Left lung (tissue), 14 donors: ENCODE measurements at places on chromosomes 2 and 18. TPM values are rescaled to one million over a fixed set of nuclear protein-coding genes. Genes with fewer than 3 reads are reported as not detected.

The CHST9 gene
- 0.12 TPM for total RNA-seq

DNA sequence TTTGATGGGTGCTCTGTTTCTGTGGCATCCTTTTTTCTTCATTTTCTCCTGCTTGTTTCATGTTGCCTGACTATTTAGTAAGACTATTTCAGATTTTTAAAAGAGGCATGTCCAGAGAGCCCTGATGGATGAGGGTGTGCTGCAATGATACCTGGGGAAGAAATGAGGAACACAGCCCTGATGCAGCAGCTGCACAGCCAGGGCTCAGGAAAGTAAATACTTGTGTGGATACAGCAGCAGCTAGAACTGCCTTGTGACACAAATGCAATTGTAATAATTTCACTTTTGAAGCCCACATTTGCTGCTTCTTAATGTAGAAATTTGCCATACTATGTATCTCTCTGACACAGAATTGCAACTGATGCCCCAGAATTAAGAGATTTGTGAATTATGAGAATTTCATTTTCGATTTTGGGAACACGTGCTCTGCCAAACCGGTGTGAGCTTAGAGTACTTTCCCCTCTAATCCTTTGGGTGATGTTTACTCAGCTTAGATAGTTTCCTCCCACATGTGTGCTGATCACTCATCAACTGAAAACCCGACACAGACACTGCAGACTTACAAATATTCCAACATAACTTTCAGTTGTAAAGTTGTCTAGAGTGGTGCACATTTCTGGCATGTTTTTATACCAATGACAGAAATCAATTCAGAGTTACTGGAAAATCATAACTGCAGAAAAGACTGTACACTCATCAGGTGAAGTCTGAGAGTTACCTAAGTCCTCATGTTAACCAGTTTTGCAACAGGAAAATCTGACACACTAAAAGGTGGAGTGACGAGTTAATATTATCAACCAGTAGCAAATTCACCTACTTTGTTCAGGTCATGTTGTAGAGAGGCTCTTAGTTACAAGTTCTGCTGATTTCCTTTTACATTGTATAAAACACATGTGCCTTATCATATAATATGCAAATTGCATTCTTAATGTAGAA, 383.4 kb downstream of the CBLN2 start:
- no peak for DNase-seq

- DNase-seq, result no peak
Measured at GRCh38 chr2:21358976-21359375, 235.2 kb downstream of the TDRD15 start.

DNA sequence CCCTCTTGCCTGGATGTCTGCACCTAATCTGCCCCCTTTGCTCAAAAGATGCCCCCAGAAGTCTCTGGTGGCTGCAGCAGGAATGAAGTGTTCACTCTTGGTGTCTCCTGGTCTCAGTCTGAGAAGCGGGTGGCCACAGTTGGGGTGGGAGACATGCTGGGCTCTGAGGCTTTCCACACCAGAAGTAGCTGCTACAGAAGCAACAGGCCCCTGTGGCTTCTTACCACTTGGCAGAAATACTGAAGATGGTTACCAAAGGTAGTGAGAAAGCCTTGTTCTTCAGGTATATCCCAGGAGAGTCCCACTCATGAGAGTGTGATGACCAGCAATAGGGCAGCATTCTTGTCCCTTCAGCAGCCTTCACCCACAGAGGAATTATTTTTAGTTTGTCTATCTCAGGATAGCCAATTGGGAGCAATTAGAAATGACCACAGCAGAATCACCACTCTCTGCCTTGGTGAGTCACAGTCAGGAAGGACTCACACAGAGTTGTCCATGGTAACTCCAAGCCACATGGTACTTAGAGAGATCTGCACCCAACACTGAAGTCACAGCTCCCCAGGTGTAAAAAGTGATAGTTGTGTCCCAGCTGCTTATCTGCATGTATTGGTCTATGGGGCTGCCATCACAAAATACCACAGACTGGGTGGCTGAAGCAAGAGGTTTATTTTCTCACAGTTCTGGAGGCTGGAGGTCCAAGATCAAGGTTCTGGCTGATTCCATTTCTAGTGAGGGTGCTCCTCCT, 169.8 kb upstream of the ID2 start:
- DNase-seq, result no peak

The ZC3H6 gene
- 8.7 TPM for total RNA-seq

The MEIS1 gene
- 54.3 TPM for total RNA-seq

The HOXD12 gene
- total RNA-seq, result not detected

- DNase-seq, result no peak
Measured at GRCh38 chr2:115168457-115168856, 726.0 kb downstream of the DPP10 start.

DNA sequence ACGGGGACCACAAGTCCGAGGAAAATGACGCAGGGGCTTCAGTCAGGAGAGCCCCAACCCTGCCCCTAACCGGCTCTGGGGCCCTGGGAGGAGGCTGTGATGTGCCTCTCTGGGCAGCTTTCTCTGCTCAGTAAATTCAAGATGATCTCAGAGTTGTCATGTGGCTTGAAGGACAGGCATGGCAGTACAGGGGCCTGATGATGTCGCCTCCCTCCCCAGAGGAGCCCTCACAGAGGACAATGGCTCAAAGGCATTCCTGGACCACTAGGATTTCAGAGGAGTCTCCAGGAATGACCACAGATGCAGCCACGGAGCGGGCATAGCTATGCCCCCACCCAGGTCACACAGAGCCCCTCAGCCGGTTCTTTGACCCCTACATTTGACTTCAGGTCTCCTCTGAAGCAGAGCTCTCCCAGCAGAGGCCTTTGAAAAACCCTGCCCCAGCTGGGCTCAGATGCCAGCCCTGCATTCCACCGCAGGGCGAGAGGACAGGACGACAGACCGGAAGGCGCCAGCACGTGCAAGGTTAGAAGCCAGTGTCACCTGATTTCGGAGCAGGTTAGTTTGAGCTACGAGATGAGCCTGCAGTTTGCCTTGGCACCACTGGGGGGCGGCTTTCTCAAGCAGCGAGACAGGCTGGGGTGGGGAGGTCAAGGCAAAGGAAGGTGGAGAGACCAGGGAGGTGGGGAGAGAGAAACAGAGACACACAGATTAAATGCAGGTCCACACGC, 39.2 kb downstream of the BIN1 start:
- no peak for DNase-seq

- DNase-seq, result no peak
Measured at GRCh38 chr2:85748985-85749875, 4.6 kb upstream of the ATOH8 start.

- no peak for DNase-seq
Measured at GRCh38 chr2:239895669-239896068, 129.5 kb downstream of the NDUFA10 start.

The SERPINB13 gene
- not detected for total RNA-seq

The IGFBP5 gene
- 101 TPM for total RNA-seq

DNA sequence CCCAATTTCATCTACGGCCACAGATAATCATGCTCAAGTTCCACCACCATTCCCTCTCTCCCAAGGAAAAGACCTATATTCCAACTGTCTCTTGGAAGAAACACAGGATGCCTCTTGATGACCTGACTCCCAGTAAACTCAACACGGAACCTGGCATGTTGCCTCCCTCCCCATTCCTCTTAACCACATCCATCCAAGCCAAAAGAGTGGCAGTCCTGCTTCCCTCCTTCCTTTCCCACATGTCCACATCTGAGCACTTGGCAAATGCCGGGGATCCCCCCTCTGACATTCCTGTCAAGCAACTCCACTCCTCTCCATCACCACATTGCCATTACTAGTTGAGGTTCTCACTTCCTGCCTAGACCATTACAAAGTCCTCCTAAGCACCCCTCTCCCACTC, 49.4 kb downstream of the PID1 start:
- DNase-seq, result no peak

The HRH4 gene
- total RNA-seq, result 7.5 TPM

DNA sequence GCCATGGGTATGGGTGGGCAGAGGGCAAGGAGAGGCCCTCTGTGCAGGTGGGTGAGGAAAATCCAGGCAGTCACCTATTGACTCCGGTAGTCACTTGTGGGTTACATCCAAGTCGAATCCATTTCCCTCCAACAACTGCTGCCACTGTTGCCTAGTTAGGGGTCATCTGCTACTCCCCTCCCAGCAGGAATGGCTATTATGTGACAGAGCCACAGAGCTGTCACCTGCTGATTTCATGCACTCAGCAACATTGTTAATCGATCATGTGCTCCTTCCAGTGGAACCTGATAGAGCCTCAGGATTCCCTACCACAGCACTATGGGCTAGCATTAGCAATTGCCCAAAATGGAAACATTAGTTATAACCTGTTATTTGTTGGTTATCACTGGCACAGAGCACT, 31.4 kb downstream of the POLR1A start:
- DNase-seq, result no peak

The NEMP2 gene
- total RNA-seq, result 9.3 TPM

- no peak for DNase-seq
Measured at GRCh38 chr2:19251554-19251953, 106.9 kb downstream of the OSR1 start.

- DNase-seq, result no peak
Measured at GRCh38 chr2:67258122-67258521, 139.0 kb upstream of the ETAA1 start.

DNA sequence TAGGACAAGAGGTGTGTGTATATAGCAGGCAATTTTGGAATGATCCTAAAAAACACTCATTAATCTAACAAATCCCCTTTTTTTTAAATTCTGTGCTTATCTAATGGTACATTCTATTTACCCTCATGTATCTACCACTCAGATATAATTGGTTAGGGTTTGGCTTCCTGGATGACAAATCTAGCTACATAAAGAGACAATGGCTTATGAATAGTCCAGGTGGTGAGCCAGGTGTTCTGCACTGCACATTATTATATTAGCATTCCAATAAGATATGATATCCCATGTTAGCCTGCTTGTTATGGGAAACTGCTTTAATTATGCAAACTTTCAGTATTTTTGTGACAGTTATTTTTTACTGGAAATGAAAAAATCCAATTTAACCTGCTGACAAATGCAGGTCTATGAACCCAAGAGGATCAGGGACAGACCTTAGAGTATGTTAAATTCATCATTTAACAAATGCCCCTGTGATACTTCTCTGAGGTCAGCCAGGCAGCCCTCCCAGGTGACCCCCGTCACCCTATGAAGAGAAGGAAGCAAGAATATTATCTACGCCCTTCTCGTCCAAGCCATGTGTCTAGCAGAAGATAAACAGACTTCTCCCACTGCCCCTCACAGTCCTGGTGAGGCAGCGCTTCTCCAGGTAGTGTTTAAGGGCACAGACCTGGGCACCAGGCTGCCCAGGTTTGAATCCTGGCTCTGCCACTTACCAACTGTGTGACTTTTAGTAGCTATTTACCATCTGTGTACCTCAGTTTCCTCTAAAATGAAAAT, 83.0 kb downstream of the ADD2 start:
- DNase-seq, result no peak

The SGPP2 gene
- total RNA-seq, result 28.2 TPM

The NT5C1B gene
- total RNA-seq, result not detected

The CENPA gene
- total RNA-seq, result 4.0 TPM

- DNase-seq, result no peak
Measured at GRCh38 chr2:189587780-189588179, 7.2 kb upstream of the SLC40A1 start.

DNA sequence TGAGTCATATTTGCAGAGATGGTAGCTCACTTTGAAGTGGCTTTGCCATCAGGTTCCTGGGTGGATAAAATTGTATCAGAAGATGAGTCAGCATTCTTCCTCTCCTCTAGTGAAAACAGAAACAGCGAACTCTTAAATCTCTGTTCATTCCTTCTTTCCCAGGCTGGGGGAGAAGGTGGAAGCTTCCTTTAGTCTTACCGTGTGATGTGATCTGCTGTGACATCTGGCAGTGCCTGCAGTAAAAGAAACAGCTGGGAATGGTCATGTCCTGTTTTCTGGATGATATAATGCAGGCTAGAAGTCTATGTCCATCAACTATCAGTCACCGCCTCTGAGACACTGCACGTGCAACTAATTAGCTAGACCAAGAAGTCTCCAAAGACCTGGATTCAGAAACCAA, 171.6 kb downstream of the VAPA start:
- DNase-seq, result no peak

- DNase-seq, result no peak
Measured at GRCh38 chr2:199757233-199757870, 93.6 kb downstream of the FTCDNL1 start.

DNA sequence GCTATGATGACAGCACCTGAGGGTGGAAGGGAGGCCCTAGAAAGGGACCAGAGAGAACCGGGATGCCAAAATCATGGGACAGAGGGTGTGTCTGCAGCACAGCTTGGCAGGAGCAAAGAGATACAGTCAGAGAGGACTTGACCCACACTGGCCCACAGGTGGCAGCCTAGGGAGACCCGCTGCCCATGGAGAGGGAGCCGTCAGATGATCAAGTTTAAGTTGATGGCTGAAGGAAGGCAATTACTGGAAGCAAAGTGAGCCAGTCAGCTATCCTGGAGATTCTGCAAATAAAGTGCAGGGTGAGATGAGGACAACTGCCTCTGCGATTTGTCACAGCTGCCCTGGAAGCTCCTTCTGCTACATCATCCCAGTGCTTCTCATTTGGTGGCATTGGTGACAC, 74.0 kb downstream of the CMPK2 start:
- DNase-seq, result no peak

The LYPD1 gene
- total RNA-seq, result 2.5 TPM

The MYL12A gene
- 556 TPM for total RNA-seq

The RAB6C gene
- not detected for total RNA-seq

DNA sequence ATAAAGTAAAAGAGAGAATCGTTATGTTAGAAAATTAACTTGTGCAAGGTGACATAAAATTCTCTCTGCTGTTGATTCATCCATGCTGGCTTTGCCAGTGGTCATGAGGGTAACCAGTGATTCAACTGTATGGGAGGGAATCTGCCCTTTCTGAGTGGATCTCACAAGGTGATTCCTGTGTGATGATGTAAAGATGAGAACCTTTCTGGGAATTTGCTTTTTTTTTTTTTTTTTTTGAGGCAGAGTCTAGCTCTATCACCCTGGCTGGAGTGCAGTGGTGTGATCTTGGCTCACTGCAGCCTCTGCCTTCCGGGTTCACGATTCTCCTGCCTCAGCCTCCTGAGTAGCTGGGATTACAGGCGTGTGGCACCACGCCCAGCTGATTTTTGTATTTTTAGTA, 23.3 kb downstream of the RAB31 start:
- no peak for DNase-seq

DNA sequence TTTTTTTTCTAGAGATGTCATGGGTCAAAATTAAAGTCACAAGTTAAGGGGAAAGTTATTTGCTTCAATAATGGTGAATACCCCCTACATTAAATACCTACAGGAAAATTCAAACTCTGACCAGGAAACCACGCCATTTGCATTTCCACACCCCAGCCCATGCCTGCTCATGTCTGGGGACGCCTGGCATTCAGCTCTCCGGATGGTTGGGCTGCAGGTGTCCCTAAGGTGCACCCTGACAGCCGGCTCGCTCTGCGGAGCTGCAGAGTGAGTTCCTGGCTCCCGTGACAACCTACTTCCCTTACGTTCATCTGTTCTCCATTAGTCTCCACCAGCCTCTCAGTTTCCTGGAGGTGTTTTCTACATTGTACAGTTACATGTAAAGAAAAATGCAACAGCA, 122.7 kb upstream of the RIOK3 start:
- no peak for DNase-seq
